ENCODE measurements at places on chromosomes 1 and 21.

DNA sequence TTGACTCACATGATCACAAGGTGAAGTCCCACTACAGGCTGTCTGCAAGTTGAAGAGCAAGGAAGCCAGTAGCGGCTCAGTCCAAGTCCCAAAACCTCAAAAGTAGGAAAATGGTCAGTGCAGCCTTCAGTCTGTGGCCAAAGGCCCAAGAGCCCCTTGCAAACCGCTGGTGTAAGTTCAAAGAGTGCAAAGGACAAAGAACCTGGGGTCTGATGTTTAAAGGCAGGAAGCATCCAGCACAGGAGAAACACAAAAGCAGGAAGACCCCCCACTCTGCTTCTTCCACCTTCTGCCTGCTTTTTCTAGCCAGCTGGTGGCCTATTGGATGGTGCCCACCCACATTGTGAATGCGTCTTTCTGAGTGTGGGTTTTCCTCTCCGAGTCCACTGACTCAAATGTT lies 2222.6 kb downstream of the MRPL39 start:
- DNase-seq, result no peak

DNA sequence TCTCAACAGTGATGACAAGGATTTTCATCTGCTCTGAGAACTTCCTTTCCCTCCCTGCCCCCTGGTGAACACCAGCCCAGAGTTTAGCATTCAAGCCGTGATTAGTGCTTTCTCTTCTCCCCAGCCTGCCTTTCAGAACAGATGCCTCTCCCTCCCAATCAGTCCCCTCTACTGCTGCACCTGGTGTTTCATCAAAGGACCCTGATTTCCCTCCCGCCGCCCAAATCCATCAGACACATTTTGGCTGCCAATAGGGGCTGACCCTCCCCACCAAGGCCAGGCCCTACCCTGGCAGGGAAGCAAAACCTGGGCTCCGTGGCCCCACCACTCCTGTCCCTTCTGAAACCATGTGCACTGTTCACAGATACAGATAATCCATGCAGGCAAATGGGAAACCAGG lies 34.0 kb upstream of the KLHDC7A start:
- no peak for DNase-seq

- no peak for DNase-seq
Measured at GRCh38 chr1:245054507-245055270, 100.1 kb upstream of the KIF26B start.

- no peak for DNase-seq
Measured at GRCh38 chr1:156225677-156226014, 12.8 kb downstream of the PMF1 start.

DNA sequence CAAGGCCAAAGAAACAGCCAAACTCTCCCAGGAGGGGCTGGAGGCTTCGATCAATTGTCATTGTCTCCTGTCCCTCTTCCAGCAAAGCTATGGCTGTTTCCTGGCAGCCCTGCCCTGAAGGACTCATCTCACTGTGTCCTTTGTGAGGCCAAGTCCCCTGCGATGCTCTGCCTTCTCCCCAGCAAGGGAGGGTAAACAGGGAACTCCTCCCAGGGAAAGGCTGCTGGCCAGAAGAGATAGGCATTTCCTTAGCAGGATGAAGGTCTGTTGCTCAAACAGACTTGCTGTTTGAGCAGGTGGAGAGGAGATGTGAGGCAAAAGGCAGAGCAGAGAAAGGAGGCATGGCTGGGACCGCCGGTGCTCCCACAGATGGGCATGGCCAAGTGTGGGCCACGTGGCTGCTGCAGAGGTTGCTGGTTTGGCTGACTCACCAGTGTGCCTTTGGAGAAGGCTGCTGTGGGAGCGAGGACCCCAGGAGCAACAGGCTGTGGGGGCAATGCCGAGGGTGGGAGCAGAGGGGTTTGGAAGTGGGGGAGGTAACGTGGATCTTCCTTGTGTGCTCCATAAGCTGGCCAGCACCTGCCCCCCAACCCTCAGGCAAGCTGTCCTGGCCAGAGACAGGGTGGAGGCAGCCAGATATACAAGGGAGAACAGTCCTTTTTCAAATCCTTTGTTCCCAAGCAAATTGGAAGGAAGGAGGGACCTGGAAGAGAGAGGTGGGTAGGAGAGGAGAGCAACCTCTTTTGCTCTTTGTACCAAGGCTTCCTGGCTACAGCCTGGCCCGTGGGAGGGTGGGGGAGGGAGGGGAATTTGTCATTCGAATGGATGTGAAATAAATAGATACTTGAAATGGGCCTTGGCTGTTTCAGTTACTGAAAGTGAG lies 449.8 kb downstream of the SIPA1L2 start:
- no peak for DNase-seq

DNA sequence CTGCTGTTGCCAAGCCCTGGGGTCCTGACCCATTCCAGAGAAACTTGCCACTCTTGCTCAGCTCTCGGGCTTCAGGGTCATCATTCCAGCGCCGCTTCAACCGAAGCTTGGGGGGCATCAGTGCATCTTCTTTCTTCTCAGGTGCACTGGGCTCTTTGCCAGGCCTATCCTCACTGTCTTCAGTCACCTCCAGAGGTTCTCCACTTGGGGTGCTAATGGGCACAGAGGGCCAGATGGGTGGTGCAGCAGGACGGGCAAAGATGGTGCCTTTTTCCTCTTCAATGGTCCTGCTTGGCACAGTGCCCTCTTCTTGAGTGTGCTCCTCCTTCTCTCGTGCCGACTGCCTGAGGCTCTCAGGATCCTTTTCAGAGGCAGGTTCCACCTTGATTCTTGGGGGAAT lies 13.3 kb downstream of the ETV3 start:
- DNase-seq, result no peak

DNA sequence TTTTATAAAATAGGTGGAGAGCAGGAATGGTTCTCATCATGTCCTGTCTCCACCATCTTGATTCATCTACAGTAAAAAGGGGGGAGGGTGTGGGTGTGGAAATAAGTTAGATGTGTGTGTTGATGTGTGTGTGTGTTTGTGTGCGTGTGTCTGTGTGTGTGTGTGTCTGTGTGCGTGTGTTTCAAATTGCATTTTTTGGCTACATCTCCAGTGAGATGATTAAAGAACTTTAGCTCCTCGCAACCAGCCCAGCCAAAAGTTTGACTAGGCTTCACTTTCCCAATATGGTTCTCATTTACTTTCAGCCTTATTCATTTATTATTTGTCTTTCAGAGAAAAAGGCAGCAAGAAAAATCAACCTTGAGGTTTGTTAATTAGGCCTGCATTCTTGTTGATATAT lies 14.7 kb upstream of the HAO2 start:
- DNase-seq, result no peak

GRCh38 chr1:181595234-181595633 lies 111.9 kb downstream of the CACNA1E start:
- no peak for DNase-seq

DNA sequence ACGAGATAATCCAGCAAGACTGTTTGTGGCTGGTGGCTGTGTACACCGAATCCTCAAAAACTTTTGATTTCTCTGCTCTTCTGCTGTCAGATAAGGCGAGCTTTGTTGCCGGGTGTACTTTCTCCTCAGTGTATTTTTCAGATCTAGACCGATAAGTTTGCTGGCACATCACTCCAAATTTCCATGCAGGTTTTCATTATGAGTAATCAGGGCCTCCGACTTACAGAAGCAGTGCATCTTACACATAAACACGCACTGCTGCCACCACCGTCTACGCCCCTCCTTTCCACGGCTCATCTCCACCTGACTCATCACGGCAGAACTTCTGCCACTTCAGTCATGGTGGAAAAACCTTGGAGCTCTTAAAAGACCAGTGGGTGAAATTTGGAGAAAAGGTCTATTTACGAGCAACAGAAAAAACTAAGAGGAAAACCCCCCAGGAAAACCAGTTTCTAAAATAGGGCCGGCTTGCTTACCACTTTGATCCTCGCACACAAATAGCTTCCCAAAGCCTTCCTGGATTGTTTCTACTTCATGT lies 7.7 kb downstream of the ZBTB21 start:
- DNase-seq, result peak; percentile 70
